ENCODE measurements at places on chromosomes 2 and 18.

DNA sequence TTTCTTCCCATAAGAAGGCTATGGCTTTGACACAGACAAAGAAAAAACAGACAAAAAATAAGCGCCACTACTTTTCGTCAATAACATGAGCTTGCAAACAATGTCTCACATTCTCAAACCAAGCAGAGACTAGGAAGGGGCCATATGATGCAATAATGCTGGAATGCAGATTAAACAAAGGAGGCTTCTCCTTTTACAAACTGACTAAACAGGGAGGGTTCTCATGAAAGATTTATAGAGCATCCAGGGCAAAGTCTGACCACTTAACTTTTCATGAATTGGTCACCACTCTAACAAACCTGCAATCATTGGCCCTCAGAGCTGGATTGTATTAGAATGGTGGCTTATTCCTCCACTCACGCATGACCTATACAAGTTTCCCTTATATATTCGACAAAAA is 663.3 kb upstream of the CHAC2 start:
- DNase-seq, result no peak

DNA sequence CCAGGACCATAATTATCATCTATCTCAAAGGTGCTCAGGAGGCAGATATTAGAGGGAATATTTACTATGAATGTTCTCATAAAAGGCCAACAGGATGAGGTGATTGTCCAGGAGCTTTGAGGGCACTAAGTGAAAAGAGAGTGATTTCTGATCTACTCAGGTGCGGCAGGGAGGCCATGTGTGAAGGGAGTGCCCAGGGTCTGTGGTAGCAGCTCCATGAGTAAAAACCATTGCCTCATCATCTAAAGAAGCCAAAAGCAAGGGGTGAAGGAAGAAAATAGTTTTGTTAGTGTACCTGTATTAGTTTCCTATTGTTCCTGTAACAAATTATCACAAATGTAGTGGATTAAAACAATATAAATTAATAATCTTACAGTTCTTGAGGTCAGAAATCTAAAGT is 22.5 kb downstream of the RND3 start:
- no peak for DNase-seq

DNA sequence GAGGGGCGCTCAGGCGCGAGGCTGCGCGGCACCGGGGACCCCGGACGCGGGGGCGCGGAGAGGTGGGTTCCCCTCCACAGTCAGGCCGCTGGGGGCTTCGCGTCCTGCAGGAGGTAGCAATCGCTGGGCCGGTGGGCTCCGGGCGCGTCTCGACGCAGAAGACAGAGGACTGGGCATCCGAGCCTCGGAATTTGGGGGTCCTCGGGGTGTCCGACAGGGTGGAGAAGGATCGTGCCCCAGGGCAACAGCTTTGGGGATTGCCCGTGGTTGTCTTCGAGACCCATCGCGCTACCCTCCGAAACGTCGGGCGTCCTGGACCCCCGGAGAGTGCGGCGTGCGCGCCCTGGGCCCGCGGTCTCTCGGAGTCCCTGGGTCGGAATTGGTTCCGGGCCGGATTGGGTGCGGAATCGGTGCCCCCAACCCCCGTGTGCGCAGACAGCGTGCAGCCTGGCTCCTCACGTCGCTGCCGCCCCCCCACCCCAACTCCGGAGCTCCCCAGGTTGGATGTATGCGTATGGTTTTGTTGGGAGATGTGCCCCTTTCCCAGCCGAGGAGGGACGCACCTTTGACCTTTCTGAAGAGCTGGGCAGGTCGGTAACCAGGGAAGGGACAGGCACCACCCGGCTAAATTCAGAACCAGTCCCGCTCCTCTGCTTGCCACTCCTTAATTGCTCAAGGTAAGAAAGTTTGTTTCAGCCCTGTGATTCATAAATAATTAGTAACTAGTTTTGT is 750 bp downstream of the NPAS2 start:
- DNase-seq, result no peak

DNA sequence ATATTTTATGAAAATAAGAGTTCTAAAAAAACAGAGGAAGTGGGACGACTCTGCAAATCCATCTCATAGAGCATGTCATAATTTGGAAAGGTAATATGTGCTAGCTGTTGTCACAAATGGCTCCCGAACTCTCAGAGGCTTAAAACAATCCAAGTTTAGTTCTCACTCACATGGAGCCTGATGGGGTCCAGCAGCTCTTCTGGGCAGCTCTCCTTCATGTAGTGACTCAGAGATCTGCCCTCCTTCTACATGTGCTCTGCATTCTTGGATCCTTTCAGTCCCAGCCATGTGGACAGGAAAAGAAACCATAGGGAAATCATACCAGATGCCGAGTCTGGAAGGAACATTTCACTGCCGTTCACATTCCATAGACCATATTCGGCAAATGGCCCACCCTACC is 180.1 kb upstream of the APCDD1 start:
- no peak for DNase-seq

GRCh38 chr2:71467180-71467815 is 13.9 kb downstream of the DYSF start:
- no peak for DNase-seq

DNA sequence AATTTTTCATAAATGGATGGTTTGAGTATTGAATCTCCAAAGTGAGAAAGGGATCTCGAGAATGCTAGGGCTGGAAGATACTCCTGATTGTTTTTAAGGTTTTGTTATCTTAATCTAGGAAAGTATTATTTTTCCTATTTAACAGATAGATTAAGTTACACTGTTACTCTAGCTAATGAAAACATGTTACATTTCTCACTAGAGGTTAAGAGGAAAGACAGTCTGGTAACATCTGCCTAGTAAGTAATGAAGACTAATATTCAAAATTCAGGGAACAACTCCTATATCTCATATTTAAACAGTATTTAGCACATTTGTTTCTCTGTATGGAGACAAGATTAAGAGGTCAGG is 2.0 kb downstream of the GALNT3 start:
- no peak for DNase-seq

DNA sequence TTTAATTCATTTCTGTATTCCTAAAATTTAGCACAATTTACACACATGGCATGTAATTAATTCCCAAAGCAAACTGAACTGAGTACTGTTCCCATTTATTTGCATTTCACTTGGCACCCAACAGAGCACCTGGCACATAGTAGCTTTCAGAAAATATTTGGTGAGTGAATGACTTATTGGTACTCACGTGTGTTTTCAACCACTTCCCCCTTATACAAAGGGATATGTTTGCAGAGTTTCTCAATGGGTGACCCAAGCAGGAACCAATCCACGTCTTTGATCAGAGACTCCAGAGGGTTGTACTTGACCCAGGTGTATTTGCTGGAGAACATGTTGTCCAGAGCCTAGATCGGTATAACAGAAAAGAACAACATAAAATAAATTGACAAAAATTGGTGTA is 6.6 kb downstream of the GKN2 start:
- no peak for DNase-seq

DNA sequence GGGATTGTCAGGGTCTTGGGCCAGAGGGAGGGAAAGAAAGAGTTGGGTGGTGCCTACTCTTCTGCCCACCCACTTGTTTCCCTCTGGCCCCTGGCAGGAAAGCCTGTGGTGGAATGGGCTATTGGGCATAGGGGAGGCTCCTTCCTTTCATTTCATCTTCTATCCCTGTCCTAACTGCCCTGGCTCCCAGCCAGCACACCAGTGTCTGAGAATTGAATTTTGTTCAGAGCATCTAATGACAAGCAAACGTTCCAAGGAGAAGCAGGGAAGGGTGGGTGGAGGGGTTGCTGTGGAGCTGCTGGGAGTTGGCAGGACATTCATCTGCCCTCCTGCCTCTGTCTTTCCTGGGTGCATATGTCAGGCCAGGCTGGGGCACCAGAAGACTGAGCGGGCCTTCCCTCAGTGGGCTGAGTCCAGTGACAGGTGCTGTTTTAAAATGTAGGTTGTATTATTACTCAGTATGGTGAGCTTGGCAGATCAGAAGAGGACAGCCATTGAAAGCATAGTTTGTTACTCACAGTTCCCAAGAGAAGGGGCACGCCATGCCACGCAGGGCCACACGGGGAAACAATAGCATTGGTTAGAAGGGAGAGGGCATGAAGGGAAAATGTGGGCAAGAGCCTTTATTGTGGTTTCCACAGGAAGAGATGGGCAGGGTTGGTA is 171.9 kb downstream of the ACOXL start:
- DNase-seq, result no peak

GRCh38 chr2:195535911-195536522 is 121.0 kb upstream of the SLC39A10 start:
- peak; percentile 67 for DNase-seq

GRCh38 chr2:235070063-235070706 is 118.4 kb downstream of the SH3BP4 start:
- no peak for DNase-seq

DNA sequence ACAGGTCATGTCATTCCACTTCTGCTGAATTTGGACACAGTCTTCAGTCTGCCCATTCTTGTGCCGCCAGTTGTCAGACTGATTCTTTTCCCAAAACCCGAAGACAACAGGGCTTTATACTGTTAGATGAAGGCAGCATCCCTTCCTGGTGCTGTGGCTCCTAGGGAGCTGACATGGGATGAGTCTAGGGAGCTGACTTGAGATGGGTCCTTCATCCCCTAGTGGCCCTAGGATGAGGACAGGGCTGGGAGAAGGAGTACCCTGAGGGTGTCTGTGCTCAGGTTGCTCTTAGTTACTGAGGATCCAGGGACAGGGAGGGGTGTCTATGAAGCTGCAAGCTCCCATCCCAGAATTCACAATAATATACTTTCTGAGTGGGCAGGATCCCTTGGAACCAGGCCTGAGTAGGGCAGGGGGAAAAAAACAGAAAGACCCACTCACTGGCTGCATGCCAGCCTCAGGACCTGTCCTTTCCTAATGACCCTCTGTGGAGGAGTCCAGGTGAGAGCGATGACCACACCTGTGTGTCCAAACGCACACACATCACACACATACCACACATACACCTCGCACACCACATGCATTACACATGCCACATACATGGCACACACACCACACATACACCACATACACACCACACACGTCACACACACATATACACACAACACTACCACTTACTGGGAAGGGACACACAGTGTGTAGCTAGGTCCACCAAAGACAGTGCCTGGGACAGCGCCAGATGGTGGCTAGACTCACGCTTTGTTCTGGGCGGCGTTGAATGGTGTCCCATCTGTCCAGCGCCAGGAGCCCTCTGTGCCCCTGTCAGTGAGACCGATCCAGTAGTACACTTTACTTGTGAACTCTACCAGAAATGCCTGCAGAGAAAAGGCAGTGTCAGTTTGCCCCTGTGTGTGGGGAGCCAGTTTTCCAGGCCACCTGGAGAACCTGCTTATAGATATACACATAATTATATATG is 11.1 kb downstream of the CLEC4F start:
- DNase-seq, result no peak

Measured in stimulated activated CD4-positive, alpha-beta T cell treated with anti-CD3 and anti-CD28 coated beads, Interleukin-2, amount 100 ng/mL, for 24 hours (primary cell).